ENCODE measurements at places on chromosomes 6 and 20.
A peak's percentile ranks its signal among the peaks of the same experiment; 100 is the strongest.

GRCh38 chr6:144232176-144232831 is 52.8 kb upstream of the UTRN start:
- no peak for DNase-seq

DNA sequence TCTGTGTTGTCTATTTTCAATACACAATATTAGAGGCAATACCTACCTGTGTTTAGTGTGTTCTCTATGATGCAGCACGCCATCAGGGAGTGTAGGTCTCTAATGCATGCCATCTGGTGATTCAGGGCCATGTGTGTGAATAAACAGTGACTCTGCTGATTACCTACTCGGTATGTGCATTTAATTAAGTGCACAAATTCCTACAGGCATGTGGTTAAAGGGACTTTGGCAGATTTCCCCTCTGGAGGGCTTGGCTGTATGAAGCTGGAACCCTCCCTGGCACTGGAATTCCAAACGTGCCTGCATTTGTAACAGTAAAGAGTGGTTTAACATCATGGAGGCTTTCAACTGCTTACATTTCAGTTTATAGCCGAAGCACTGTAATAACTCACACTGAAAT is 401.5 kb upstream of the SASH1 start:
- peak; percentile 68 for DNase-seq

- no peak for DNase-seq
Observed at GRCh38 chr6:6635869-6636268, 47.3 kb downstream of the LY86 start.

DNA sequence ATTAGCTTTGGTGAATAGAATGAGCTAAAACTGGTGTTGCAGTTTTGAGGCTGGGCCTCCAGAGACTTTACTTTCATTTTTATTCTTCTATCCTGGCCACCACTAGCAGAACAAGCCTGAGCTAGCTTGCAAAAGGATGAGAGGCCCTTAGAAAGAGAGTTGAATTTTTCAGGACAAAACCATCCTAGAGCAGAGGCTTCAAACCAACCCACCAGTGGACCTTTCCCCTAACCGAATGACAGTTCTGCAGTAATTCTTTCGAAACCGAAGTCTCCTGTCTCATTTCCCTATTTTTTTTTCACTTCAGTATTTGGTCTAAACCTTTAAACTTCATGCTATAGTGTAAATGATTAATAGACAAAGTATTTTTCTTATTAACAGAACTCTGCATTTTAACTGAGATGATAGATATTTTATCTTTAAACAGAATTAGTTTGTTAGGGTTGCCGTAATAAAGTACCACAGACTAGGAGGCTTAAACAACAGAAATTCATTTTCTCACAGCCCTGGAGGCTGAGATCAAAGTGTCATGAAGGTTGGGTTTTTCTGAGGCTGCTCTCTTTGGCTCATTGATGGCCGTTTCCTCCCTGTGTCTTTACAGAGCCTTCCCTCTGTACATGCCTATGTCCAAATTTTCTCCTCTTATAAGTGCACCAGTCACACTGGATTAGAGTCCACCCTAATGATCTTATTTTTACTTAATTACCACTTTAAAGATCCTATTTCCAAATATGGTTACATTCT is 80.6 kb upstream of the PAK5 start:
- DNase-seq = no peak

GRCh38 chr6:110581679-110582078 is 105.3 kb upstream of the SLC22A16 start:
- no peak for DNase-seq

GRCh38 chr20:51531141-51531710 is 11.3 kb downstream of the NFATC2 start:
- DNase-seq = no peak

DNA sequence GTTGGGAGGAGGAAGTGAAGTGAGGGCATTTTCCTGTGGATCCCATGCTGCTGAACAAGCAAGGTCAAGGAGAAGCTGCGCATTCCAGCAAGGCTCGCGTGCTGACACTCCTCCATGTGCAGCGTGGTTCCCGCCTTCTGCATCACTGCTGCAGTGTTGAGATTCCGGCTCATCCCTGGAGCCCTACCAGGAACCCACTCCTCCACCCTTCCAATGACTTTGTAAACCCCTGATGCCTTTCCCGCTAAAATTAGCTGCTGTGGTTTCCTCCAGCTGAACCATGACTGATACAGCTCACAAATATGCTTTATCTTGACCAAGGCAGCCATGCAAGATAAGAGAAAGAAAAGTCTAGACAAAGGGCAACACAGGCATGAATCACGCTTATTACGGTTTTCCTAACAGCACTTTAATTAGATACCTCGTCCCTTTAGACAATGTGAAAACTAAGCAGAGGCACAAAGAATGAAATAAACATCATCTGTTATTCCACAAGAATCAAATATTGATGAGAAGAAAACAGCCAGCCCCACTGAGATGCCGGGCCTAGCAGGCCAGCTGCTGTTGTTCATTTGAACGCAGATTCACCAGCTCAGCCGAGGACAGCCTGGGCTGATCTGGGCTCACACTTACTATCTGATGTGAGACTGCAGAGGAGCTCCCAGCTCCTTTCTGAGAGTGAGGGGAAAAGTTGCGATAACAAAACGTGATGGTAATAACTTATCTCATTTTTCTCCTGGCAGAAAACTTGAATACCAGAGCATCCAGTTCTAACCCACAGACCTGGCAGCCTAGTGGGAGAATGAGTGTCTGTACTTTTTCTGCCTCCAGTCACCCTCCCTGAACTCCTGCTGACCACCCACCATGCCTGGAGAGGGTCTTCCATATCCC is 14.2 kb upstream of the BNIP5 start:
- DNase-seq = peak; percentile 84

DNA sequence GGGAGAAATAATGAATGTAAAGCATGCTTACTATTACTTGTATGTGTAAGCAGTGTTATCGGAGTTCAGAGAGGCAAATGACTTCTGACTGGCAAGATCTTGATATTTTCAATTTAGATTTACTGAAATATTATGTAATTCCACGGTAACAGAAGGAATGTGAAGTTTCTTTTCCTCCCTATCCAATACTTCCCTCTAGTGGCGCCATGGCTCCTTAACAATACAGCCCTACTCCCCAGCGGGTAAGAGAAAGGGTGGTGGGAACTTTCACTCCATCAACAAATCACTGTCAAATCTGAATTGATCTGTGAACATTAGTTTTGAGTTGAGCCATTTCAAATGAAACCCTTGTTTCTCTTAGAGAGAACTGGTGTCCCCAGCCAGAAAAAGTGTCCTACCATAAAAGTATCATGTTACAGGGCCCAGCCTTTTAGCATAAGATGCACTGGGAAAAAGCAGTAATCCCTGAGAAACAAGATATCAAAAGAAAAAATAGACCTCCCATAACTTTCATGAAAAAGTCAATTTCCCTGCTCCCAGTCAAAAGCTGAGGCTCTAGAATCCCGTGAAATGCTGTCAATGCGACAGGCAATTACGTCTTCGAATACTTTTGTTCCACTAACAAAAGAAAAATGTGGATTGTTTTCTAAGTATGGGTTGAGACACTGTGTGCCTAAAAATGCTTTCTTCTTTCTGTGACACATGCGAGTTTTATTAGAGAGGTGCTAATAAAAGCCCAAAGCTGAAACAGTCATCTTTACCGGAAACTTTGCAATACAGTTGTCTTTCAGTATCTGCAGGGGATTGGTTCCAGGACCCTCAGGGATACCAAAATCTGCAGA is 12.9 kb downstream of the COX7A2 start:
- no peak for DNase-seq

DNA sequence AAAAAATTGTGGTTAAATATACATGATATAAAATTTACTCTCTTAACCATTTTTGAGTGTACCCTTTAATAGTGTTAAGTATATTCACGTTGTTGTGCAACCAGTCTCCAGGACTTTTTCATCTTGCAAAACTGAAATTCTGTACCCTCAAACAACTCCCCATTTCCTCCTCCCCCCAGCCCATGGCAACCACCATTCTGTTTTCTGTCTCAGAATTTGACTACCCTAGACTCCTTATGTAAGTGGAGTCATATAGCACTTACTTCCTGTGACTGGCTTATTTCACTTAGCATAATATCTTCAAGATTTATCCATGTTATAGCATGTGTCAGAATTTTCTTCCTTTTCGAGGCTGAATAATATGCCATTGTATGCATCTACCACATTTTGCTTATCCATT is 5.1 kb downstream of the VPS16 start:
- DNase-seq = no peak

GRCh38 chr20:53231061-53231460 is 258.9 kb downstream of the TSHZ2 start:
- DNase-seq = no peak

GRCh38 chr6:51541847-51542246 is 545.6 kb downstream of the PKHD1 start:
- no peak for DNase-seq

- DNase-seq = no peak
Observed at GRCh38 chr20:15339264-15339663, 1001.9 kb upstream of the FLRT3 start.

GRCh38 chr20:40782043-40782368 is 93.0 kb upstream of the MAFB start:
- DNase-seq = no peak

DNA sequence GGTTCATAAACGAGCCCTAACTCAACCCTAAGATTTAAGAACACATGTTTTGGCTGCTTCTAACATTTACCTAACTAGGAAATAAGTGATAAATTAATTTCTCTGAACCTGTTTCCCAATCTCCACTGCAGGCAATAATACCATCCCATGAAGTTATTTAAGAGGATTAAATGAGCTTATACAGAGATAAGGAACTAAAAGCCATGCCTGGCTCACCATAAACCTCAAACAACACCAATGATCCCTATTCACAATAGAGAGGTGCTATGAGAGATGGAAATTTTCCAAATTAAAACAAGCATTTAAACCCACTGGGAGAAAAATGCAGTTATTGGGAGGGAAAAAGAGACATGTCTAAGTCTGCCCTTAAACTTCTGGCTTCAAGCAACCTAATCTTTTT is 33.9 kb upstream of the KLHL31 start:
- DNase-seq = no peak

DNA sequence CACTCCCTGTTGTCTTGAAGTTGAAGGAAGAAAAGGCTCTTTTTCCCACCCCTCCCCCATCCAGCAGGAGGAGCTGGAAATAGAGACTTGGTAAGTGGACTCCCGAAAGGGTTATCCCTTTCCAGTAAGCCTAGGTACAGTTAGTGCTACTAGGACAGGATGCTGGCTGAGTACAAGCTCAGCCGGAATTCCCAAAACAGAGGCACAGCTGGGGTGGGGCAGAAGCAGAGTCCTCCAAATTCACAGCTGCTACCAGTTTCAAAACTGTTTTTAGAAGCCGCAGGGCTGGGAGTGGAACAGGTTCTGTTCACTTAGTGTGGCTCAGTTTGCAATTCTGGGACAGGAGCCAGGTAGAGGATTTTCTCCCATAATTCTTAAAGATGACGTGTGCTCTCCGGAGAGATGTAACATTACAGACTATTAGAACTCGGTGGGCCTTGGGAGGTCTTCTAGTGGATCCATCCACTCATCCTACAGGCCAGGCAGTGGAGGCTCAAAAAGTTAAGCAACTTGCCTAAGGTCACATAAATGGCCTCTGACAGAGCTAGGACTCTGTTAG is 19.0 kb upstream of the UTRN start:
- no peak for DNase-seq

DNA sequence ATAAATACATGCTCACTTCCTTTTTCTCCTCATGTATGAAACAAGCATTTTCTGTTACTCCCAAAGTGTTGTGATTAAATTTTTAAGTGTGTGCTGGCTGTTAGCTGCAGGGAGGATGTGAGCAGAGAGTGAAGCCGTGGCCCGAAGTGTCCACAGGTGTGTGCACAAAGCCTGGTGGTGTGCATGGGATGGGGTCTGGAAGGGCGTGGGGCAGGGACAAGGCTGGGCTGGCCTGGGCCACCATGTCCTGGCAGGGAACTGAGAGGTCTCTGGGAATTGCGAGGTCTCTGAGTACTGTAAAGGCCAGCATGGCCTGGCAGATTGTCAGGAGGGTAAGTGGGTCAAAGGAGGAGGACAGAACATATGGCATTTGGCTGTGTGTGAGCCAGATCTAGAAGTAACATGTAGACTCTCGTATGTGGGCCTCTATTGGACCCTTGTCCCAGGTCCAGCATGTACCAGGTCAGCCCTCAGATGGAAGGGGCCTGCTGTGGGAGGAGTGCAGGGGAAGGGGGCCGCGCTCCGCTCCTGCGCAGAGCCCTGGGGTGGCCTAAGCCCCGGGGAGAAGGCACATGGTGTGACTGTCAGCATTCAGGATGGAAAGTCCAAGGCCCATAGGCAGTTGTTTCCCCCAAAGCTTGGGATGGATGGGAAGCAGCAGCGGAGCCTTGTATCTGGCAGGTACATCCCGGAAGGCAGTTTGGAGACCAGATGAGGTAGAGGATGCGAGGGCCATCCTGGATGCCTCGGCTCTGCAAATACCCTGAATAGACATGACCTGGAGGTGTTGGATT is 45.1 kb upstream of the PHACTR3 start:
- DNase-seq = no peak

- DNase-seq = no peak
Observed at GRCh38 chr6:137867685-137868509, 838 bp downstream of the TNFAIP3 start.

- no peak for DNase-seq
Observed at GRCh38 chr6:155309150-155309549, 5.1 kb downstream of the TFB1M start.

Data from HS-27A (cell line).